ENCODE measurements at places on chromosomes 6 and 20.
A peak's percentile ranks its signal among the peaks of the same experiment; 100 is the strongest.

- DNase-seq, result no peak
These were observed 37.4 kb upstream of the TAGAP start for GRCh38 chr6:159082039-159082815.

- DNase-seq, result no peak
These were observed 2.5 kb downstream of the DIDO1 start for GRCh38 chr20:62923669-62924441.

DNA sequence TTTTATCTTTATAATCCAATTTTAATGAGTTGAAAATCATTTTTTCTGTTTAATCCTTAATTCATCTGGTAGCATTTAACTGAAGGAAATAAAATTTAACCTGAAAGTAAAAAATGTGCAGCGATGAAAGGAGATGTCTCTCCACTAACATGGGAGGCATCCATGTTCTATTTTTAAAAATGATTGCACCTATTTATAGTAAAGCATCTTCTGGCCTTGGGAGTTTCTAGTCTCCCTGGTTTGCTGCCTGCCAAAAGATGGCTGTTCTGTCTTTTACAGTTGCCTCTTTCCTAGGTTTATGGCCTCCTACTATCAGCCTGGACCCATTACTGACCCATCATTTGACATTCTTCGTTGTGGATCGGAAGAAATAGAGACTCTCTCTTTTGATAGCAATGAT is 143.0 kb downstream of the B3GAT2 start:
- no peak for DNase-seq

DNA sequence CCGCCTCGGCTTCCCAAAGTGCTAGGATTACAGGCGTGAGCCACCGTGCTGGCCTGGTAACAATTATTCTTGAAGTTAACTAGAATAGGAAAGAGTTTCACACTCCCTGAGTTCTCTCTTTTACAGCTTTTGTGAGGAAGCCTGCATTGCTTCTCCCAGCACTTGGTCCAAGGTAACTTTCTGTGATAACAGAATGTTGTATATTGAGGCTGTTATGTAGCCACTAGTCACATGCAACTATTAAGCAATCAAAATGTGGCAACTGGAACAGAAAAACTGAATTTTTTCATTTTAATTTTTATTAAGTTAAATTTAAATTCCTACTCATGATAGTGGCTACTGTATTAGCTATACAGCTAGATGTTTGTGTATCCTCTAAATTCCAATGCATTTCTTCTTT is 2.5 kb downstream of the TRIM38 start:
- no peak for DNase-seq

- no peak for DNase-seq
These were observed 38.9 kb upstream of the HDGFL1 start for GRCh38 chr6:22530506-22530905.

DNA sequence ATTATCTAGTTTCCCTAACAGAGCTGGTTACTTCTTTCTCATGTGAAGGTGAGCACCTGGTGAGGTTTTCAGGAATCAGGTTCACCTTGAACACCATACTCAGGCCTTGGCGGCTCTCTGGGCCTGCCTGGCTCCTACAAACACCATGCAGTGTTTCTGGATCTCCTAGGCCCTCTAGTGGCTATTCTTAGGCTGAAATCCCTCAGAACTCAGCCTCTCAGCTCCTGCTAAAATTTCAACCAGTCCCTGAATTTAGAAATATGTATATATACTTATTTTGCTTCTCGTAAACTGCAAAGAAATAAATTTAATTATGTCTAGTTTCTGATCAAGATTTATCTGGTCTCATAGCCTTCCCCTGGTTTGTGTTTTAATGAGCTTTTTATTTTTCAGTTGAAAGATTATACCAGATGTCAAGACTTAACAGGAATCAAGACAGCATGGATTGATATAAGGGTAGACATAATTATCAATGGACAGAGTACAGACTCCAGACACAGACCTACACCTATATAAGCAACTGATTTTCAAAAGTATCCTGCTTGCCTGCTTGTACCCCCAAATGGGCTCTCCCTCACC is 55.9 kb downstream of the ANKEF1 start:
- DNase-seq, result peak; percentile 35

GRCh38 chr6:155235087-155235486 is 28.7 kb upstream of the CLDN20 start:
- DNase-seq, result no peak

DNA sequence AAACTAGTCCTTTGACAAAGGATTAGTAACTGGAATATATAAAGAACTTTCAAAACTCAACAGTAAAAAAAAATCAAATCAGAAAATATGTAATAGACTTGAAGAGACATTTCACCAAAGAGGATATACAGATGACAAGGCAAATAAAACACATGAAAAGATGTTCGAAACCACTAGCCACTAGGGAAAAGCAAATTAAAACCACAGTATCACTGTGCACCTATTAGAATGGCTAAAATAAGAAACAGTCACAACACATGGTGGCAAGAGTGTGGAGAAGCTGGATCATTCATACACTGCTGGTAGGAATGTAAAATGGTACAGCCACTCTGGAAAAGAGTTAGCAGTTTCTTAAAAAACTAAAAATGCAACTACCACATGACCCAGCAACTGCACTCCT is 14.9 kb downstream of the ZBTB2 start:
- DNase-seq, result no peak

DNA sequence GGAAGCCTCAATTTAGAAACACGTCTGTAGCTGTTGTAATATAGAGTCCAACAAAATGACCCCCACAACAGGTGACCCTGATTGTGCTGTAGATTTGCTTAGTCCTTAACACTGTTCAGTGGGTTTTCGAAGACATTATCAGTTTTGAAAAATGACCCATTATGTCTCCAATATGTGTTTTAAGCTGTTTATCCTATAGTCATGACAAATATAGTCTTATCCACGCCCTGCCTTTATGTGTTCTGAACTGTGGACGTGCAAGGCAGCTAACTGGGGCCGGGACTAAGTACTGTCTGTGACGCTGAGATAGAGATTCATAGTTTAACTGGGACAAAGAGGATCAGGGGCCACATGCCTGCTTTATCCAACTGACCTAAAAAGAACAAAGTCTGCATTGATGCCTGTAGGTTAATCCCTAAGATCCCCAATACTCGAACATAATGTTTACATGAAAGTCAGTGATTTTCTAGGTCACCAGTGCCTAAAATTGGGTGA is 192.4 kb downstream of the CD83 start:
- DNase-seq, result no peak

GRCh38 chr6:52887910-52888524 is 21.5 kb downstream of the GSTA3 start:
- no peak for DNase-seq

- no peak for DNase-seq
These were observed 116.6 kb downstream of the PLCB4 start for GRCh38 chr20:9185511-9185910.

GRCh38 chr6:108598305-108598863 is 37.7 kb downstream of the FOXO3 start:
- DNase-seq, result no peak

GRCh38 chr20:5757949-5758348 is 7.7 kb downstream of the SHLD1 start:
- no peak for DNase-seq

DNA sequence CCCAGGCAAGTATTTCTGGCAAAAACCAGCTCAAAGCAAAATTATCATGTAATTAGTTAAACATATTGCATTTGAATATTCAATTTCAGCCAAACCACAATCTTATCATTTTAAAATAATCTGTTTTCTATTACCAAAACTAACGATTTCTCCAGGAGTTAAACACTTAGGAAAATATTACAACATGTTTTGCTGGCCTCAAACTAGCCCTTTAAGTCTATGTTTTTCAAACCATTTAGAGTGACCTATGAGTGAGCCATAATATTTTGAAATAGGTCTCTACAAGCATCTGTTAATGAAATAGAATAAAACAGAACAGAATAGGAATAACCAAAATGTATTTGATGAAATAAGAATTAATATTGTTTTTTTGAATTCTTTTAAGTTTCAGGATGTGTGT is 370.9 kb downstream of the COL12A1 start:
- DNase-seq, result no peak

DNA sequence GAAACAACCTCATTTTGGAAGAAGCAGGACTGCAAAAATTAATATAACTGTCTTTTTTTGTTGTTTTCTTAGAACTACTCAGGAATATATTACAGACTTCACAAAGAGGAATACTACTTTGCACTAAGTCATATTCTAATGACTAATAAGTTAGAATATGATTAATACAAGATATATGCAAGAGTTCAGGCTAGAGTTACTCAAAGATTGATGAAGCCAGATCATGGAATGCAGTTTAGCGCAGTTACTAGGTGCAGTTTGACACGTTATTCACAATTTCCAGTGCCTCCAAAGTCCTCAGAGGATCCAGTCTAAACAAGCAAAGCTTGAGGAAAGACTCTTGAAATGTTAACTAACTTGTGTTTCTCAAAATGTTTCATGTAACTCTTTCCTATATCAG is 1.2 kb upstream of the MYCT1 start:
- DNase-seq, result no peak

- DNase-seq, result no peak
These were observed 36.8 kb upstream of the FOXC1 start for GRCh38 chr6:1572892-1573291.

DNA sequence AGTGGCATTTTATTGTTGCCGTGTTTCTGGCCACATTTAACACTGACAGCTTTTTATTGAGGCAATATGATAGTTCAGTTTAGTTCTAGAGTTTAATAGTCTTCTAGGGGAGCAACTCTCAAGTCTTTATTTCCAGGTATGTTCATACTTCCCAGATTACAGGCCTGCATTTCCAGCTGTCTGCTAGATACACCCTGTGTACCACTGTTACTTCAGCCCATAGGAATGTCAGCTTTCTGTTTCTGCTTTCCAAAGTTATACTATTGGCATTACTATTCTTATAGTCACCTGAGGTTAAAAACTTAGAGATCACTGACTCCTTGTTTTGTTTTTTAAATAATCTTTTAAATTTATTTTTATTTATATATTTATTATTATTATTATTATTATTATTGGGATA is 7.6 kb downstream of the ZNF451 start:
- no peak for DNase-seq

DNA sequence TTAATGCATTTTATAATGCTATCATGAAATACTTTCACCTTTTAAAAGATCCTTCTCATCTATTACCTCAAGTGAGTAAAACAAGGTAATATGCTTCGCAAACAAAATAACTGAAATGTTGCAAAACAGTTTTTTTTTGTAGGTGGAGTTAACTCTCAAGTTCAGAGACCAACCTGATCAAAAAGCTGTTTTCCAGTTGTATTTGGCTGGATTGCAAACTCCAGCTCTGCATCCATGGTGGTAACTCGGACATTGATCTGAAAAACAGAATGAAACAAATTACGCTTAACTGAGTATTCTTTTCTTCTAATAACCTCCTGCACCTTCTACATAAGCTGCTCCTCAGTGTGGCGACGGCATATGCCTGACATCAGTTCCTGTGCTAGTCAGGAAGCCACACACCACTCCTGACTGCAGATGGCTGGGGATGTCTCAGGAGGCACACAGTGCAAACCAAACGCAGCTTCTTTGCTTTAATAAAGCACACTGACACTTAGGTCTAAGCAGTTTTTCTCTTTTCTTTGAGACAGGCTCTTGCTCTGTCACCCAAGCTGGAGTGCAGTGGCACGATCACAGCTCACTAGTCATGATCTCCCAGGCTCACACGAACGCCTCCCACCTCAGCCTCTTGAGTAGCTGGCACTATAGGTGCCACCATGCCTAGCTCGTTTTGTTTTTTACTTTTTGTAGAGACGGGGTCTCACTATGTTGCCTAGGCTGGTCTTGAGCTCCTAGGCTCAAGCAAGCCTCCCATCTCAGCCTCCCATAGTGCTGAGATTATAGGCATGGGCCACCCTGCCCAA is 29.9 kb downstream of the EZR start:
- DNase-seq, result peak; percentile 69

DNA sequence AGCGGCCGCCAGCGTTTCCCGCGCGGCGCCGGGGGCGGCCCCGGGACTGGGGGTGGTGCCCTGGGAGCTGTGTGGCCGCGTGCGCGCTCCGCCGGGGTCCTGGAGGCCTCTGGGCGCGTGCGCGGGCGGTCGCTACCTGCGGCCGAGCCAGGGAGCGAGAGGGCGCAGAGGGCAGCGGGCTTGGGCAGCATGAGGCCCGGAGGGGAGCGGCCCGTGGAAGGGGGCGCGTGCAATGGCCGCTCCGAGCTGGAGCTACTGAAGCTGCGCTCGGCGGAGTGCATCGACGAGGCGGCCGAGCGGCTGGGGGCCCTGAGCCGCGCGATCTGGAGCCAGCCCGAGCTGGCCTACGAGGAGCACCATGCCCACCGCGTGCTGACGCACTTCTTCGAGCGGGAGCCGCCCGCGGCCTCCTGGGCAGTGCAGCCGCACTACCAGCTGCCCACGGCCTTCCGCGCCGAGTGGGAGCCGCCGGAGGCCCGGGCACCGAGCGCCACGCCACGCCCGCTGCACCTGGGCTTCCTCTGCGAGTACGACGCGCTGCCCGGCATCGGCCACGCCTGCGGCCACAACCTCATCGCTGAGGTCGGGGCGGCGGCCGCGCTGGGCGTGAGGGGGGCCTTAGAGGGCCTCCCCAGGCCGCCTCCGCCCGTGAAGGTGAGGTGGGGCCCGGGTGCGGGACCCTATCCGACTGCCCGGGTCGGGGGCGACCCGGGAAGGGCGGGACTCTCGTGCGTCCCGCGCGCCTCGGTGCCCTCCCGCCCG is at the start of gene PM20D2:
Gene PM20D2 (plus strand): TSS at position 100 of the 762 bp plus-strand sequence. CDS start 90 bp downstream, at position 190.
- peak; percentile 74 for DNase-seq

DNA sequence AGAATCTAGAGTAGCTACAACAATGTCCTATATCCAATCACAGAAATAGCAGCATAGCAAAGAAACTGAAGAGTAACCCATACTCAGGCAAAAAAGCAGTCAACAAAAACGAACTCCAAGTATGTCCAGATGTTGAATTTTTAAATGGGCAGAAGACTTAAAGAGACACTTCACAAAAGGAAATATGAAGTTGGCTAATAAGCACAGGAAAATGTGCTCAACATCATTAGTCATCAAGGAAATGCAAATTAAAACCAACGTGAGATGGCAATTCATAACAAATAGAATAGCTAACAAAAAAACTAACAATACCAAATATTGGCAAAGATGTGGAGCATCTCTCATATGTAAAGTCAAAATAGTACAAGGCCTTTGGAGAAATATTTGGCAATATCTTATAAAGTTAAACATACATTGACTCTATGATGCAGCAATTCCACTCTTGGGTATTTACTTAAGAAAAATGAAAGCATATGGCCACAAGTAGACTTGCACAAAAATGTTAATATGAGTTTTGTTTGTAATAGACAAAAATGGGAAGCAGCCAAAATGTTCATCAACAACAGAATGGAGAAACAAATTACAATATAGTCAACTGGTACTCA is 37.7 kb downstream of the FRK start:
- no peak for DNase-seq

DNA sequence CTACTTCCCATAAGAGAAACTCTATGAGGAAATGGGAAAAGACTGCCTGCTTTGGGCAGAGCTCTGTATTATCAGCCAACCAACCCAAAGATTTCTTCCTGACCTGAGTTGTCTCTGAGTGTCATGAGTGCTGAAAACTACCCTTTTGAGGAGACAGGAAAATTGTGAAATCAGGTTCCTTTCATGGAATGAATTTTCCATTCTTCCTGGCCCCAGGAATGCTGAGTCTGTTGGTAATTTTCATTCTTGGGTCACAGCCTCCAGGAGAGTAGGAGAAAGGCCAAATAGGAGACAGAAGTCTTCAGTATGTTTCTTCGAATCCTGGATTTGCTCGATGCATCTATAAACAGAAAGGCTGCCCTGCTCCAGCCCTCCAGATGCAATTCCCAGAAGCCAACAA is 53.6 kb downstream of the SCML4 start:
- no peak for DNase-seq

- DNase-seq, result no peak
These were observed 27.3 kb upstream of the BHLHE23 start for GRCh38 chr20:63033794-63034709.

- no peak for DNase-seq
These were observed 41.4 kb downstream of the MCM8 start for GRCh38 chr20:5991623-5992441.
